ENCODE measurements at places on chromosomes 11 and 22.

DNA sequence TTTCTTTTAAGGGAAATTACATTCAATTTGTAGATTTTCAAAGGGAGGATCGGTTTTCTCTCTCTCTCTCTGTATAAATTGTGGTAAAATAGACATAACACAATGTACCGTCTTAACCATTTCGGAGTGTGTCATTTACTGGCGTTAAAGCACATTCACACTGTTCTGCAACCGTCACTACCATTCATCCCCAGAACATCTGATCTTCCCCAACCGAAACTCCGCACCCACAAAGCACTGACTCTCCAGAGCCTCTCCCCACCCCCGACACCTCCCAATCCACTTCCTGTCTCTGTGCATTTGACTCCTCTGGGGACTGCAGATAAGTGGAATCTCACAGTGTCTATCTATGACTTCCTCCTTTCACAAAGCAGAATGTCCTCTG is 15.9 kb upstream of the GRAMD4 start:
- no peak for DNase-seq

- no peak for DNase-seq
These were observed 79.0 kb downstream of the BUD13 start for GRCh38 chr11:116693593-116694348.

- DNase-seq: no peak
These were observed 42.6 kb upstream of the TIMP3 start for GRCh38 chr22:32758866-32759385.

DNA sequence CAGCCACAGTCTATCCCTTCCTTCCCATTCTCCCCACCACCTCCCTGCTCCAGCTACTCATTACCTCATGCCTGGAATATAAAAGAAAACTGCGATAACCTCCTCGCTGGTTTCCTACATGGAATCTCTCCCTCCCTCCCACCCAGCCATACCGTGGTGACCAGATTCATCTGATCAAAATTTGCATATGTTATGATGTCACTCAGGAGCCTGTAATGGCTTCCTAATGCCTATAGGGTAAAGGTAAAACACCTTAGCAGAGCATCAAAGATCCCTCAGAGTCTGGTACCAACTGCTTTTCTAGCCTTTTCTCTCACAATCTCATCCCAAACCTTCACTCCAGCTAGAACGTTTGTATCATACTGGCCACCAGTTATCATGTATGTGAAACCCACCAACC is 19.6 kb downstream of the RTN4RL2 start:
- DNase-seq: no peak

GRCh38 chr22:28904211-28904896 is 21.0 kb downstream of the ZNRF3 start:
- no peak for DNase-seq

DNA sequence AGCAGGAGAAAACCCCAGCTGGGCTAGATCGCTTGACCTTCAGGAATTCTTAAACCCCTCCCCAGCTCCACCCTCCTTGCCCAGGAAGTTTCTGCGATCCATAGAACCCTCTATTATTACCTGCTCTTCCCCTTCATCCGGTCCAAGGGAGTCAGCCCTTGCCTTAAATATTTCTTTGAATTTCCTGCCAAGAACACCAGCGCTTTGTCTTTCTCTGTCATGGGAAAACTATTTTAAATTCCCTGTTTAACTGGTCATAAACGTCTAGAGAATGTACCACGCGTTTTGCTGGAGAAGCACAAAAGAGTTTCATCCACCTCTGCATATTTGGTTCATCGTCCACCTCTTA is 496 bp upstream of the TRAF6 start:
- no peak for DNase-seq

DNA sequence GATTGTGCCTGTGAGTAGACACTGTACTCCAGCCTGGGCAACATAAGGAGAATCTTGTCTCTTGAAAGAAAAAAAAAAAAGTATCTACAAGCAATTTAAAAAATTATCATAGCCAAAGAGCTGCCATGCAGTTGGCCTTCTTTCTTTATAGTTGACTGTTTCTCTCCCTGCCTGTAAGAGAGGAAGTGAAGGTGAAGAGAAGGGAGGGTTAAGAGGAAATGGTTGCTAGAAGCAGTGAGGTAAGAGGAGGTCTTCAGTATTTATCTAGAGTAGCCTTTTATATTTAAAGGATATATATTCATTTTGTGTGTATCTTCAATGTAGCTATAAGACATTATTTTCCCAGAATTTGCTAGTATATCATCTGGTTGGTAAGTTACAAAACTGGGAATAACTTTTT is 217.9 kb downstream of the TMEM135 start:
- DNase-seq: no peak

DNA sequence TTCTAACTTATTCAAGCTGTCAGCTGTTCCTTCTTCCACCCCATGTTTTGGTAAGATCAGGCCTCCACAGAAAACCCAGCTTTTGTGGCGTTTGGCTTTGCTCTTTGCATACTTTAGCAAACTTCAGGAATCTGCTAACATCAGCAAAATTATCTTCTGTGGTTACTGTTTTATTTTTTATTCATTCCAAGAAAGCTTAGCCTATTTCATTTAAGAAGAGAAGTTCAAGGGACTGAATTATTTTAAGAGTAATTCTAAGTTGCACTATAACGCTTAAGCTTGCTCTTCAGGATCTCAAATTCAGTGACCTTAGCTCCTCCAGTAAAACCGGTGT is 1.1 kb downstream of the JHY start:
- DNase-seq: no peak

DNA sequence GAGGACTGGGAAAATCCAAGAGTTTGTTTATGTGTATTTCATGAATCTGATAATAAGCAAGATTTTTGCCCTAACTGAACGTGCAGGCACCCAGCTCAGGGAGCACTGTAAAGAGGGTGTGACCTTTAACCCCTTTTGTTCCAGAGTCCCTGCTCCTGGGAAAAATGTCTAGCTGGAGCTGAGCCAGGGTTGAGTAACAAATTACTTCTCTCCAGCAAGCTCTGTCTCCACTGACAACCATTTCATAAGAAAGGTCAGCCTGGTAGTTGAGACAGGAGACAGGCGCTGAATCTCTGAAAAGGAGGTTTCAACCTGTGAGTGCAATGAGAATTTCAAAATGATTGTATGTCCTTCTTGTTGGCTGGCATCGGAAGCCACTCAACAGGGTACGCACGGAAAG is 156.4 kb upstream of the NARS2 start:
- DNase-seq: no peak

- no peak for DNase-seq
These were observed 30.6 kb upstream of the KRTAP5-7 start for GRCh38 chr11:71496421-71496820.

DNA sequence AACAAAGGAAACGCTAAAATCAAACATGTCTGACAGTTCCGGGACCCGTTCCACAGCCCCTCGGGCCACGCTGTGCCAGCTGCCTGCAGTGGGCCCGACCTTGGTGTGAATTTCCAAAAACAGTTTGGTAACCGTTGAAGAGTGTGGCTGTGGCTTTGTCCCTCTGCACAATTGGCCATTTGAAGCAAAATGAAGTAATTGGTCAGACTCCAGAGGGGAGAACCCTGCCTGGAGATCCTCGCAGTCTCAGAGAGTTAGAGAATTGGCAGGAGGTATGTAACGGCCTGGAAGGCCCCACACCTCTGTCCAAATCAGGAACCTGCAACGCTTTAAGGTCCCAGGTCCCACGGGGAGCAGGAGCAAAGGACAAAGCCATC is 26.3 kb downstream of the TRMU start:
- no peak for DNase-seq

DNA sequence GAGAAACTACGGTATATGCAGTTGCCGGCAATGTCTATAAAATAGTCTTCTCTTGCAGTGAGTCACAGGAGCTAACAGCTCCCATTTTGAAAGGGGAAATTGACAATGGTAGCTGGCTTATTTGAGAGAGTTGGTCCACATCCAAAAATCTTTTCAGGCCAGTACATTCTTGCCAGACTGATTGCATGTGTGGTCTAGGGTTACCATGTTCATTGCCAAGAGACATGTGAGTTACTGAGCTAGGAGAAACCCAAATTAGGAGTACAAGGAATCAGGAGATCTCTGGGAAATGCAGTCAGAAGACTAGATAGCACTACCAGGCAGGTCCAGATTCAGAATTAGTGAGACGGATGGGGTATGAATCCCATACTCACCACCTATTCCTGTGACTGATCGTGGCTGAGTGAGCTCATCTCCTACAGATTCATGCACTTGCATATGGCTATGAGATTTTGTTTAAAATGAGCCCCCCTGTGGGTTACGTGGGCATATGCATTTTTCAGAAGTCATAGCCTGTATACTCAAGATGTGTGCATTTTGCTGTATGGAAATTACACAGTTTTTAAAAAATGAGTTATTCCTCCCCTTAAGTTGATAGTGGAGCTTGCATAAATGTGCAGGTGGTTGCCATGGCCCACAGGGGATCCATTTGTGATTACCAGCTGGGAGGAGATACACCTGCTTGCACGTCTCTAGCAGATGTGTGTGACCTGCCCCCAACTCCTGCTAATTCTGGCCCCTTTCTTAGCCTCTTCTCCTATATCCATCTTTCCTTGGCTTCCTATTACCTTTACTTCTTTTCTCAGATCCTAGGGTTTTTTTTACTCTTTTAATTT is 102.7 kb downstream of the COMMD9 start:
- no peak for DNase-seq

GRCh38 chr11:102932678-102933077 is 22.9 kb downstream of the MMP13 start:
- DNase-seq: no peak

GRCh38 chr11:79049741-79050179 is 391.1 kb downstream of the TENM4 start:
- DNase-seq: no peak

DNA sequence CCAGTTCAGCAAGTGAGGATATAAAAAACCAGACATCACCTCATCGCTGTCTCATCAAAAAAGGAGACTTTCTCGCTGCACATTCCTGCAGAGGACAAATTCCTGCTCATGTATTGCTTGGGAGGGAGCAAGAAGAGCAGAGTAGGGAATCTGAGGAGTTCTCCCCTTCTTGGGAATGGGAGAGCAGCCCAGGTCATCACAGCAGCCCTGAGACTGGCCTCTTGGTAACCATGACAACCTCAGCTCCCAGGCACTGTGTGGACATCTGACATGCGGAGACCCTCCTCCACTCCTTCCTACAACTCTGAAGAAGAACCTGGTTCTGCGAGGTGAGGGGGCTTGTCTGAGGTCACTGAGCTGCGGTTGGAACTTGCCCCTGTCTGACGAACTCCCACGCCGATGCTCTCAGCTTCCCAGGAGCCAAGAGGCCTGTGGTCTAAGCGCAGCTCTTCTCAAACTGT is 17.9 kb downstream of the RFPL1 start:
- no peak for DNase-seq

DNA sequence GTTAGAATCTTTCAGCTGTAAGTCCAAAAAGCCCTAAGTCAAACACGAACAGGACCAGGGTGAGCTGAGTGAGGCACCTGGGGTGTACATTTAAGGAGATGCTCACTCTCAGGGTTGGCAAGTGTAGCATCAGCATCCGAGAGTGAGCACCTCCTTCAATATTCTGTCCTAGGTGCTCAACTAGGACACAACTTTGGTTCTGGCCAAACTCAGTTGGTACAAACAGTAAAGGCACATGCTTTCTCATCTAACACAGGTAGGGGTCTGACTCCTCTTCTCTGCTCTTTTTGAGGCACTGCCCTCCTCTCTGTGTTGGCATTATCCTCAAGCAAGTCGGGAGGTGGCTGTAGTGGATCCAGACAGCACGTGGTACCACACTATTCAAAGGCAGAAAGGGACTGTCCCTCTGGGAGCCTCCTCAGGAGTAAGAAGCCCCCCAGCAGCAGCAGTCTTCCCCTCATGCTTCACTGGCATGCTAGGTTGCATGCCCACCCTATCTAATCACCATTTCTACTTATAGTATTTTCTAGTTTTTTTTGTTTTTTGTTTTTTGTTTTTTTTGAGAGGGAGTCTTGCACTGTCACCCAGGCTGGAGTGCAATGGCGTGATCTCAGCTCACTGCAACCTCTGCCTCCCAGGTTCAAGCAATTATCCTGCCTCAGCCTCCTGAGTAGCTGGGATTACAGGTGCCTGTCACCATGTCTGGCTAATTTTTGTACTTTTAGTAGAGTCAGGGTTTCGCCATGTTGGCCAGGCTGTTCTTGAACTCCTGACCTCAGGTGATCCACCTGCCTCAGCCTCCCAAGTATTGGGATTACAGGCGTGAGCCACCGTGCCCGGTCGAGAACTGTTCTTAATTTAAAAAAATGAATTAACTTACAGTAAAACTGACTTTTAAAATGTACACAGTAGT is 14.7 kb upstream of the MAPK1 start:
- DNase-seq: no peak

GRCh38 chr11:118910309-118911112 is 15.2 kb downstream of the BCL9L start:
- peak; percentile 56 for DNase-seq

GRCh38 chr11:33942954-33943353 is 51.1 kb upstream of the LMO2 start:
- DNase-seq: no peak

- no peak for DNase-seq
These were observed 59.5 kb downstream of the SMIM38 start for GRCh38 chr11:69215216-69215615.

- no peak for DNase-seq
These were observed 1.2 kb downstream of the ALDH3B1 start for GRCh38 chr11:68011051-68011943.

GRCh38 chr11:85076535-85077330 is 550.4 kb downstream of the DLG2 start:
- DNase-seq: no peak

GRCh38 chr11:122637541-122637940 is 18.0 kb upstream of the UBASH3B start:
- DNase-seq: no peak

- DNase-seq: no peak
These were observed 91.9 kb downstream of the LRRC32 start for GRCh38 chr11:76578654-76579055.

DNA sequence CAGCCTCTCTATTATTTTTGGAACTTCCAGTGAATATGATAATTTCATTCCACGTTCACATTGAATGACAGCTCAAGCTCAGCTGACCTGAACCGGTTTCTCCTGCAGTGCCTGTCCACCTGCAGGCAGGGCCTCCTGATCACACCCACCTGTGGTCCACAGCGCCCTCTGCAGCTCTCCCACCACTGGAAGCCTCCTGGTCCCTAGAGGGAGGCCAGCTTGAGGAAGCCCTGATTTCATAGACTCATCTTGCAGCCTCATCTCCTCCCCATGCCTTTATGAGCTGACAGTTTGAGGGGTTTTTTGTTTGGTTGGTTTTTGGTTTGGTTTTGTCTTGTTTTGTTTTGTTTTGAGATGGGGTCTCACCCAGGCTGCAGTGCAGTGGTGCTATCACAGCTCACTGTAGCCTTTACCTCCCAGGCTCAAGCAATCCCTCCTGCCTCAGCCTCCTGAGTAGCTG is 29.9 kb upstream of the MALAT1 start:
- DNase-seq: peak; percentile 51

DNA sequence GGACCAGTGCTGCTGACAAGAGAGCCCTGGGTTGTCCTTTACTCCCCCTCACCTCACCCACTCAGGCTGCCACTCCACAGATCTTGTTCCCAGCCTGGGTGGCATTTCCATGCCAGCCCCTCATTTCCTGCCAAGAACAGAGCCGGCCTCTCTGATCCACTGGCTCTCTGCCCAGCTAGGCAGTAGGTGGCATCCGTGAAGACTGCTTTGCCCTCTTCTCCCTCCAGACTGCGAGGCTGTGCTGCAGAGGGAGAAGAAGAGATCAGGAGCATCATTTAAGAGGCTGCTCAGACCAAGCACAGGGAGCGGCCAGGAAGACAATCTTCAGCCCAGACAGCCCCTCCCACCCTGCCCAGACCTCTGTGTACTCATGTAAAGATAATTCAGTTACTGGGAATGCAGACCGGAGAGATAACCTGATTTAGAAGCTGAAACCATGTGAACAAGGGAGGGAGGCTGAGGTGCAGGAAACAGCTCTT is 126.9 kb upstream of the NCAM1 start:
- no peak for DNase-seq
